ENCODE measurements at places on chromosomes 12 and 14.
A peak's percentile ranks its signal among the peaks of the same experiment; 100 is the strongest.

DNA sequence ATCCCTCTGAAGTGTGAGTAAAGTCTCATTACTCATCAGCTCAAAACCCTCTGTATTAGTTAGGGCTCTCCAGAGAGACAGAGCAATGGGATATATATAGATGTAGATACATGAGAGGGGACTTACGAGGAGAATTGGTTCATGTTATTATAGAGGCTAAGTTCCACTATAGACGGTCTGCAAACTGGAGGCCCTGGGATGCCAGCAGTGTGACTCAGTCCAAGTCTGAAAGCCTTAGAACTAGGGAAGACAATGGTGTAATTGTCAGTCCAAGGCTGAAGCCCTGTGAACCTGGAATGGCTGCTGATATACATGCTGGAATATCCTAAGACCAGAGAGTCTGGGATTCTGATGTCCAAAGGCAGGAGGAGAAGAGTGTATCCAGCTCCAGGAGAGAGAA lies 57.3 kb upstream of the CEP83 start:
- DNase-seq: peak; percentile 37

DNA sequence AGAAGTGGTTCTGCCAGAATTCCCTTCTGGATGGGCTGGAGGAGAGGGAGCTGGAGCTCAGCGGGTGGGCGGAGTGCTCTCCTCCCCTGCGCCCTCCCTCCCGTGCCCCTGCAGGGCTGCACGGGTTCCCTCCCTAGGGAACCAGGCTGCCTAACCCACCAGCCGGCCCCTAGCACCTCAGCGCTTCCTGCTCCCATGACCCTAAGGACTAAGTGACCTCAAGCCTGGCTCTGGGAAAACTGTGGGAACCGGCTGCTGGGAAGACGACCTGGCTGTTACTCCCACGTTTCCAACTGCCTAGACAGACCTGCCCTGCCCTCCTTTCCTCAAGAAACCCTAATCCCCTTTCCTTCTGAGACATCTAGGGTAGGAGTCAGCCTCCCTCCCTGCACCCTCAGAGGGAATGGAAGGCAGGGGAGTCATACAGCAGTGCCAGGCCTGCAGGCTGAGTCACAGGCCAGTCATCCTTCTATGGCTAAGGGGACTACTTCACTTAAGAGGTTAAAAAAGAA lies 31.5 kb downstream of the SLC6A12 start:
- DNase-seq: peak; percentile 95

GRCh38 chr12:41497409-41497808 lies 309.3 kb downstream of the PDZRN4 start:
- peak; percentile 1 for DNase-seq

DNA sequence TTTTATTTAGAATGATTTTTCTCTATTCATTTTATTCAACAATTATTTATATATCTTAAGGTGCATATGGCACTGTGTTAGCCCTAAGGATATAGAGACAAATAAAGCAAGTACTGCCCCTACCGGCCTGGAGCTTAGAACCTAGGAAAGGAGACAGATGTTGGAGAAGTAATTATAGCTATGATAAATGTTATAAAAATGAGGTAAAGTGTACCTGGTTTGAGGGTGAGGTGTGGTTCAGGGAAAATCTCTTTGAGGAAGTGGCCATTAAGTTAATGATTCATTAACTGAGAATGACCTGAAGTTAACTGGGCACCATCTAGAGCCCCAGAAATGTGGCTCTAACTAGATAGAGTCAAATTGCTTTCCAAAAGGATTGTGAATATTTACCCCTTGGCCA lies 31.9 kb downstream of the CDKL1 start:
- DNase-seq: no peak

GRCh38 chr12:77294016-77294415 lies 228.6 kb upstream of the E2F7 start:
- DNase-seq: peak; percentile 19

GRCh38 chr12:111557271-111558106 lies 41.6 kb downstream of the ATXN2 start:
- peak; percentile 37 for DNase-seq

DNA sequence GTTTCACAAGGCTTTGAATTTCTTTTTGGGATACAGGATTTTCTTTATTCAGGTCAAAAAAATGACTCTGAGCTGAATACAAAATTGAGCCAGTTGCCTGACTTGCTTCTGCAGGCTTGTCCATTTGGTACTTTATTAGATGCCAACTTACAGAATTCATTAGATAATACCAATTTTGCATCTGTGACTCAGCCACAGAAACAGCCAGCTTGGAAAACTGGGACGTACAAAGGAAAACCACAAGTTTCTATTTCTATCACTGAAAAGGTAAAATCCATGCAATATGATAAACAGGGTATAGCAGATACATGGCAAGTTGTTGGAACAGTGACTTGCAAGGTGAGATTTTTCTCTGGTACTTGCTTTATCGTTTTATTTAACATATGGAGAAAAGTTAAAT lies 5.8 kb downstream of the AP5M1 start:
- no peak for DNase-seq

GRCh38 chr12:43585676-43586075 lies 33.7 kb upstream of the ADAMTS20 start:
- no peak for DNase-seq

- DNase-seq: peak; percentile 21
Measured at GRCh38 chr14:29521526-29522137, 406.0 kb downstream of the PRKD1 start.

- no peak for DNase-seq
Measured at GRCh38 chr12:108360487-108360886, 21.4 kb upstream of the CMKLR1 start.

DNA sequence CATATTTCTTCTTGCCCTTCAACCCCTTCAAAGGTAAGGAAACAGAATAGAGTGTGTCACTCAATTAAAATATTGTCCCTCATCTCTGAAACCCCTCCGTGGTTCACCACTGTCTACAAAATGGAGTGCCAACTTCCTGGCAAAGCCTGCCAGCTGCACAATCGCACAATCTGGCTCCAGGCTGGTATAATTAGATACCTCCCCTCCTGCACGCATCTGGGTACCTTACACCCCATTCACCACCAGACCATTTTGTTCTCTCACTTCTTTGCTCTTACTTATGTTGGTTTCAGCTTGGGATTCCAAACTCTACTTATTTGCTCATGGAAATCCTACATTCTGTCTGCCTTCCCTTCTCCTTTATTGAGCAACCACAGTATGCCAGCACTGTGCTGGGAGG lies 314.9 kb downstream of the NUAK1 start:
- no peak for DNase-seq

GRCh38 chr12:93743999-93744689 lies 67.0 kb downstream of the CRADD start:
- DNase-seq: no peak

DNA sequence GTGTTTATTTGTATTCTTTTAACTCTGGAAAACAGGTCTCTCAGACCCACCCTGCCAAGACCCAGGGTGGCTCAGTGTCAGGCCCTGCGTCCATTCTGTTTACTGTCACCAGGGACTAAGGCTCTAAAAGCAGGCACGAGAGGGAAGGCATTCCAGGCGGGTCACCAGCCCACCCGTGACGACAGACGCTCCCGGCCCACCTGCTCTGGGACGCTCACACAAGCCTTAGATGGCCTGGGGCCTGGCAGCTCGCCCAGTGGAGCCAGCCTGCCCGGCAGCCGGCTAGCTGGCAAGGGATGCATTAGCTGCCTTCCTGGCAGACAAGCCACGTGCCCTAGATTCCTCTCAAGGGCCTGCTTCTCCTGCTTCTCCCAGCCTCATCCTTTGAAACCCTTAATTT lies 9.2 kb upstream of the NUAK1 start:
- DNase-seq: no peak

GRCh38 chr12:52235822-52236361 lies 2.8 kb downstream of the KRT7 start:
- DNase-seq: no peak

- no peak for DNase-seq
Measured at GRCh38 chr12:8950221-8950527, 729 bp upstream of the M6PR start.

- no peak for DNase-seq
Measured at GRCh38 chr14:66884149-66884548, 305.1 kb upstream of the GARIN2 start.

DNA sequence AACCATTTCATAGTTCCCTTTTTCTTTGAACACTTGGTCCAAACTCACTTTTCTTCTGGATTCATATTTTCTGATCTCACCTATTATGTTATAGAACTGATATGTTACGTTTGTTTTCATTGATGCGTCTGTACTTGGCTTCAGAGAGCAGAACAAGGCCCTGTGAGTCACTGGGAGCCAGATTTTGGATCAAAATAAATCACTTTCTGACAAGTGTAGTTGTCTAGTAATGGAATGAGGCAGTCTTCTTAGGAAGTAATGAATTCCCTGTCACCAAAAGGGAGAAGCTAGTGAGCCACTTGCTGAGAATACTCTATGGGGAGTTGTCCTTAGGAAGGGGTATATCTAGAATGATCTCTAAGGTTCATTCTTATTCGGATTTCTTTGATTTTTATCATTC lies 10.2 kb downstream of the BICD1 start:
- peak; percentile 69 for DNase-seq

- no peak for DNase-seq
Measured at GRCh38 chr12:57196956-57197355, 19.6 kb upstream of the NXPH4 start.

DNA sequence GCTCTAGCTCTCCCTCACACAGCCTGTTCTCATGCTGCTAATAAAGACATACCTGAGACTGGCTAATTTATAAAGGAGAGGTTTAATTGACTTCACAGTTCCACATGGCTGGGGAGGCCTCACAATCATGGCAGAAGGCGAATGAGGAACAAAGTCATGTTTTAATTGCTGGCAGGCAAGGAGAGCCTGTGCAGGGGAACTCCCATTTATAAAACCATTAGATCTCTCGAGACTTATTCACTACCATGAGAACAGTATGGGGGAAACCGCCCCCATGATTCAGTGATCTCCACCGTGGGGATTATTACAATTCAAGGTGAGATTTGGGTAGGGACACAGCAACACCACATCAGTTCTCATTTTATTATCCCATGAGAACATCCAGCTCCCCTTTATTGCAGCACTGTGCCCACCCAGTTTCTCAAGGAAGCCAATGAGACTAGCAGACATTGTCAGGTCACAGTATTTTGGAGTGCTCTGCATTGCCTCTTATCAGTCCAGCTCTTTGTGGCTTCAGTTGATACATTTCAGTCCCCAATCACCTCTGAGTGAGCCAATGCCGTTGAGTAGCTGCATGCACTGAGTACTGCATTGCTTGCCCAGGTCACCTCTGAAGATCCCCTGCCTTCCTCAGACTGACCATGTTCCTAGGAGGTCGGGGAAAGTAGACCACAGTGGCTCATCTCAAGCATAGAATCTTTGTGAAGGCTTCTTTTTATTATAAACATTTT lies 131.2 kb downstream of the CRADD start:
- no peak for DNase-seq

DNA sequence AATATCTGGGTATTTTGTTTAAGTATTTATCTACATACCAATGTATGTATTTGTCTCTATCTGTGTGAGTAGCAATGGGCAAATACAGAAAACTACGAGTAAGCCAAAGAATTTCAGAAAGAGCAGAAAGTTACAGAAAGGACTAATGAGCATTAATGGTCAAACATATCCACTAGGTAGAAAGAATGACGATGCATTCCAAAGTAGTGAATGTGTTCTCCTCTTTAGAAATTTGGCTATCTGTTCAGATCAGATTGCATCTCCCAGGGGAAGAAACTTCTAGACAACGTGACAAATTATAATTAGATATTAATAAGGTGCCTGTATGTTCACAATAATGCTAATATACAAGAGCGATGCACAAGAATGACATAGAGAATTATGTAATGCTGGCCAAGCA lies 194.5 kb upstream of the GZMB start:
- DNase-seq: no peak

GRCh38 chr14:106024983-106025604 lies 498.7 kb downstream of the TMEM121 start:
- no peak for DNase-seq

- DNase-seq: peak; percentile 83
Measured at GRCh38 chr12:57093415-57094207, 4.7 kb downstream of the NAB2 start.

- no peak for DNase-seq
Measured at GRCh38 chr12:88925454-88925853, 345.2 kb upstream of the KITLG start.

DNA sequence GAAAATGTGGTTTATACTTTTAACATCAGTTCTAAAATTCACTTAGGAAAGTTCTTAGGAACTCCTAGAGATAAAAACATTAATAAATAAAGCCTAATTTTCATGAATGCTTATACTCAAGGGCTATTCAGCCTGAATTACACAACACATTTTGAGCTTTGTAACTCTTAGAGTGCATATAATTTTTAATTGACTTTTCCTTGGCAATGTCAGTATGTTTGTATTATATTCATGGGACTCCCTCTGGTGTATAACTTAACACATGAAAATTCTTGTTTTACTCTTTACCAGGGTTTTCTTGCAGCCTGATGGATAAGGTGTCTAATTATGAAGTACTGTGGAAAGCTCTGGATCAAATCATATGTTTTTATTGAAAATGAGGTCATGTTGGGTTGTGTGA lies 150.6 kb upstream of the HMGA2 start:
- DNase-seq: peak; percentile 60

- no peak for DNase-seq
Measured at GRCh38 chr12:121018860-121019617, 2.8 kb upstream of the C12orf43 start.

GRCh38 chr14:91100102-91100501 lies 13.8 kb upstream of the DGLUCY start:
- no peak for DNase-seq

GRCh38 chr12:47155457-47156166 lies 75.9 kb upstream of the AMIGO2 start:
- peak; percentile 79 for DNase-seq

DNA sequence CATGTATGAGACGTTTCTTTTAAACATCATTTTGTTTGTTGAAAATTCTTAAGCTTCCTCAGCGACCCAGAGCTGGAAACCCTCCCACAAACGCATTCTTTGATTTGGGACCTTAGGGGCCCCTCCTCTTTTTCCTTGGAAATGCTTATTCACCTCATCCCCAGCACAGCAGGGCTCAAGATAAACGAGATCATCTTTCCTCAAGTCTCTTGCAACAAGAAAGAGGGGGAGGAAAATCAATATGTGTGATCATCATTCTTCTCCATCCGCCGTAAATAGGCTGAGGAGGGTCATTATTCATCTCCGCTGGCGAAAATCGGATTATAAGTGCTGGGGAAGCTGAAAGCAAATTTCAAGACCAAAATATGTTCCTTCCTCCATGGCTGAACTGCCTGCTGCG lies 1415.2 kb downstream of the AACS start:
- no peak for DNase-seq

DNA sequence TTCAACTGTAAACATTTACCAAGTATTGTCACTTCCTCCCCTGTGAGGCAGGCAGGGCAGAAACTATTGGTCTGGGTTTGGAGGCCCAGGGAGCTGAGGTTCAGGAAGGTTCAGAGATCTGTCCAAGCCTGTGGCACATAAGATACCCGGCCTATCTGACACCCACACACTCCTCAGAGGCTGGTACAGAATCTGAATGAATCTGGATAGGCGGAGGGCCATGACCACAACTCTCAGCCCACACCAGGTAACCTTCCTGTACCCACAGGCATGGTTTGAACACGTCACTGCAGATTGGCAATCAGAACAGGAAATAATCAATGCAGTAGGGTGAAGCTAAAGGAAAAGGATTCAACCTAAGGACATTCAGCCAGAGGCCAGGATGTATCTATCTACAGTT lies 92.8 kb upstream of the TMCC3 start:
- DNase-seq: no peak
